ENCODE measurements at places on chromosomes 7 and 10. TPM values are rescaled to one million over a fixed set of nuclear protein-coding genes. Genes with fewer than 3 reads are reported as not detected.

PDE6C gene
- not detected for total RNA-seq

TFPI2 gene
- 649 TPM for total RNA-seq

NFKB2 gene
- 51.0 TPM for total RNA-seq

INA gene
- 0.30 TPM for total RNA-seq

TBX20 gene
- total RNA-seq, result 8.6 TPM

AKR1C4 gene
- total RNA-seq, result not detected

KCNIP2 gene
- total RNA-seq, result 0.59 TPM

ITGB8 gene
- 12.6 TPM for total RNA-seq

SRRM3 gene
- total RNA-seq, result 0.30 TPM

AKR1C3 gene
- total RNA-seq, result 1.2 TPM

All from smooth muscle cell of the umbilical artery (primary cell).